Fibroblast of gingiva (primary cell): ENCODE measurements at places on chromosomes 13 and 19.
A peak's percentile ranks its signal among the peaks of the same experiment; 100 is the strongest.

DNA sequence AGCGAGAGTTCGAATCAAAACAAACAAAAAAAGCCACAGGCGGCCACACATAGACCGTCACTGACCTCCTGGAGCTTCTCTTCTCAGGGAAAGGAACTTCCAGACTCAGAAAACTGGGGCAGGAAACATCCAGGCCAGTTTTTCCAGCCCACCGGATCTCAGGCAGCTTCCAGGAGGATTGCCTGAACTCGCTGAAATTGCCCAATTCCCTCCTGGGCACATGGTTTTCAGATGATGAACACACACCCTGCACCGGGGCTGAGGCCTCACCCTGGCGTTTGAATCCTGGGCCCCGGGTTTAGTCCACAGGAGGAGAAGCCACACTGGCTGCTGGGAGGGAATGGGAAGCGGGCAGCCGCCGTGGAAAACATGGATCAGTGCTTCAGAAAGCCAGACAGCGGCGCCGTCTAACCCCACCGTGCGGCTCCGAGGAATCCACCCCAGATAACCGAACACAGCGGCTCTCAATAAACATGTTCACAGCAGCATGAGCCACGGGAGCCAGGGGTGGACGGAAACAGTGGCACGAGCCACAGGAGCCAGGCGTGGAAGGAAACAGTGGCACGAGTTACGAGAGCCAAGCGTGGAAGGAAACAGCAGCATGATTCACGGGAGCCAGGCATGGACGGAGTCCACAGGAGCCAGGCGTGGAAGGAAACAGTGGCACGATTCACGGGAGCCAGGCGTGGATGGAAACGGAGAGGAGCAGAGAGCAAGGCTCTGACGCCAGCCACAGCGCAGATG lies 18.2 kb upstream of the PTBP1 start:
- peak; percentile 97 for DNase-seq

DNA sequence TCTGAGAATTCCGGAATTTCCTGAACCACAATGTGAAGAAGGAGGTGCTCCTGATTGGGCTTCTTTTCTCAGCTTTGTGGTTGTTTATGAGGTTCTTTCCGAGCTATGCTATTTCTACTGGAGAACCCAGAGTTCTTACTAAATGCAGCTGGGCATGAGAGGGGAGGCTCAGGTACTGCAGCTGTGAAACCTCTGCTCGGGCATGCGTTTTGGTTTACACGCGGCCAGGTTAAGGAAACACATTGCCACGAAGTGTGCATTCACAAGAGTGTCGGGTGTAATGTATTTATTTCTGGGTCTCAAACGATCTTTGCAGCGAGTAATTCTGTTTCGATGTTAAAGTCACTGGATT lies 661 bp upstream of the MIR17HG start:
- DNase-seq, result no peak

DNA sequence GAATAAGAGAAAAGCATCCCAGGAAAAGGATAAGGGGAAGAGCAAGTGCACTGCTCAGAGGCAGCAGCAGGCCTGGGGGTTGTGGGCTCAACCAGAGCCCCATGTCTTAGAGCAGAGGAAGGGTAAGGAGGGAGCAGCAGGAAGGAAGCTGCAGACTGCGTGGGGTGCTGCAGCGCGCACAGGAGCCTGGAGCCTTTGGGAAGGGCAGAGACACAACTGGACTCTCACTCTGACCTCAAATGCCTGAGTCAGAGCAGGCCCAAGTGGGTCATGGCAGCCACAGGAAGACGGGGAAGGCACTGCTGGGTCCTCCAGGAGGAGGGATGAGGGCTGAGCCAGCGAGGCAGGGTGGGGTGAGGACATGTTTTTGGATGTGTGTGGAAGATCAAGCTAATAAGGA lies 31.6 kb downstream of the SIGLEC7 start:
- no peak for DNase-seq

DNA sequence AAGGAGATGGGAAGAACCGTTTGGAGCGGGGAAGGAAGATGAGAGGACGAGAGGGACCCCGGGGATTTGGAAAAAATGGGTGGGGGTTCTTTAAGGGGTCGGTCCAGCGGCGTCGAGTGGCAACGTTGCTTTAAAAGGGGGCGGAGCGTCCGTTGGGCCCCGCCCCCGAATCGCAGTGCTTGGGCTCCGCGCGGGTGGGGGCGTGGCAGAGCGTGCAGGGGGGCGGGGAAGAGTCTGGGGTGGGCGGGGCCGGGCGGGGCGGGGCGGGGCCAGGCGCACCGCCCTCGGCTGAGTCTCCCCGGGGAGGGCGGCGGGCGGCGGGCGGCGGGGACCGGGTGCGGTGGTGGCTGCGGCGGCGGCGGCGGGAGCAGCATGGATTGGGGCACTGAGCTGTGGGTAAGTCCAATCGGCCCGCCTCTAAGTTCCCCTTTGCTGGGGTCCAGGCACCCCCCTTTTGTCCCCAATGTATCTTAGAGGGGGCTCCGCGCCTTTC lies at the start of gene TRIP10:
Gene TRIP10 (plus strand): TSS at position 291 of the 493 bp plus-strand sequence. CDS start 82 bp downstream, at position 373.
- peak; percentile 72 for DNase-seq

DNA sequence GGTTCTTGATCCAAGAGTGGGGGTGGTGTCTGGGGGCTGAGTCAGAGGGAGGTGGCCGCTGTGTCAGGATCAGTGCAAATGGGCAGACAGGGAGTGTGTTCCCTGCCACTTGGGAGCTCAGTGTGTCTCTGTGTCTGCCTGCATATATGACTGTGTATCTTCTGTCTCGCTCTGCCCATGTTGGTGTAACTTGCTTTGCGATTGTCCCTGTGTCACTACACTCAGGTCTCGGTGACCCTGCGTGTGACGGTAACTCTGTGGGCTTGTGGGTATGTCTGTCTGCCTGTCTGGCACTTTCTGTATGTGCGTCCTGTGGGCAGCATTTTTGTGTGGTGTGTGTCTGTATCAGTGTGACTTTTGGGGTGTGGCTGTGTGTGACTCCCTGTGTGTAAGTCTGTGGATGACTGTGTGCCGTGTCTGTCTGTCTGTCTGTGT lies 8.2 kb upstream of the ERFL start:
- no peak for DNase-seq

DNA sequence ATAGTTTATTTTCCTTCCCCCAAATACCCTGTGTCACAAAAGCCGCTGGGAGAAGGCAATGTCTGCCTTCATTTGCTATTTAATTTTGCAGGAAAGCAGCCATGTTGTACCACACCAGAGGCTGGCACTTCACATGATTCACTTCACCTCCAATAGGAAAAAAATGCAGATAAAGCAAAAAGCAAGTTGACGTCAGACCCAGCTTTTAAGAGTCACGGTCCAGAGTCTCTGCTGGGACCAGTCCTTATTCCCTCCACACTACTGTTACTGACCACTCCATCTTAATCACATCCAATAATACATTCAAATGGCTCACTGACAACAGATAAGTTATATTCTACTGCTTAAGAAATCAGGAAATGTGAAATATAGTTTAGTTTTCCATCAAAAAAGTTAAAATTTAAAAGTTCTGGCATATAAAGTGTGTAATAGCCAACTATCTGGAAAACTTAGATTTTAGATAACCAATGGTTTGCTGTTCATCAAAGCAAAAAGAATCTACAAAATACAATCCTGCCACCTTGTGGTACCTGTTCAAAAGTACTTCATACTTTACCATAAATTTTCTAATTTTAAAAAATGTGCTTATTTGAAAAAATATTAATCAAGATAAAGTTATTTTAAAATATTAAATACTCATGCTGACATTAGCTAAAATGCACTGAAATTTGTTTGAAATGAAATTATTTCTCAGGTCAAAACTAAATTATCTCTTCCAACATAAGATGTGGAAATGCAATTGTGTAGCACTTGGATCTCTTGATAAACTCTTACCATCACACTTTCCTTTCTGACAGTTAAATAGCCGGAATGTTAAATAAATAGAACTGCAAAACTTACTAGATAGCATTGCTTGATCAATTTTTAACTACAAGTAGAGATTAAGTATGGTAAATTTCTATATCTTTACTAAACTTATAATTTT lies 97.3 kb downstream of the SERP2 start:
- no peak for DNase-seq

GRCh38 chr13:44399074-44399473 lies 25.4 kb downstream of the SERP2 start:
- DNase-seq, result no peak

DNA sequence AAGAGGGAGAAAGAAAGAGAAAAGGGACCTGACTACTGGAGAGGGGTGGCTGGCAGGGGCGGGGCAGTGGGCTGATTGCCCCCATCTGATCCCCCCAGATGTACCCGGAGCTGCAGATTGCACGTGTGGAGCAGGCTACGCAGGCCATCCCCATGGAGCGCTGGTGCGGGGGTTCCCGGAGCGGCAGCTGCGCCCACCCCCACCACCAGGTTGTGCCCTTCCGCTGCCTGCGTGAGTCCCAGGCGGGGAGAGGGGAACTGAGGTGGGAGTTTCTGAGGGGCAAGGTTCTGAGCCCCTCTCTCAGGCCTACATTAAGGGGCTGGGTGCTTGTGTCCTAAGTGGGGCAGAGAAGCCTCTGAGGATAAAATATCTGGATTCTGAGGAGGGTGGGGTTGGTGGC lies 2.4 kb downstream of the APLP1 start:
- DNase-seq, result no peak

- no peak for DNase-seq
Measured at GRCh38 chr13:42617221-42617620, 43.3 kb downstream of the TNFSF11 start.

- peak; percentile 52 for DNase-seq
Measured at GRCh38 chr19:28710278-28710677, 502.7 kb downstream of the UQCRFS1 start.

DNA sequence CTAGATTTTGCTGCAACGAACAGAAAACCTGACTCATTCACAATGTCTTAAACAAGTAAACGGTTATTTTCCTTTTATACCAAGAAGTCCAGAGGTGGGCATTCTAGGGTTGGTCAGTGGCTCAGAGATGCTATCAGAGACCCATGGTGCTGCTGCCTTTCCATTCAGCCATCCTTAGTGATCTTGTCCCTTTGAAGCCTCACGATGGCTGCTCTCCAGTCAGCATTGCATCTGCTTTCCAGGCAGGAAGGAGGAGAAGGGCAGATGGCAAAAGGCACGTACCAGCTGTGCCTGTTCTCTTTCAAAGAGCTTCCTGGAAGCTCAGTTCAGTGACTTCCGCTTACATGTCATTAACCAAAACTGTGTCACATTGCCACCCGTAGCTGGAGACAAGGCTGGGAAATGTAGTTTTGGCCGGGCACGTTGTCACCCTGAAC lies 30.1 kb downstream of the WDFY2 start:
- peak; percentile 49 for DNase-seq

DNA sequence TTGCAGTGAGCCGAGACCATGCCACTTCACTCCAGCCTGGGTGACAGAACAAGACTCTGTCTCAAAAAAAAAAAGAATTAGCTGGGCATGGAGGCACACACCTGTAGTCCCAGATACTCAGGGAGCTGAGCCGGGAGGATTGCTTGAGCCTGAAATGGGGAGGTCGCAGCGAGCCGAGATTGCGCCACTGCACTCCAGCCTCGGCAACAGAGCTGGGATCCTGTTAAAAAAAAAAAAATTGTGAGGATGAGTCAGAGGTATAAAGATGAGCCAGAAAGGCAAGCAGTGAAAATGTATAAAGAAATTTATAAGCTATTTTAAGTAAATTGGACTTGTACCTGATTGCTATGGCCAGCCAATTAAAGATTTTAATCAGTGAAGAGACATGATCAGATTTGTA lies 21.1 kb downstream of the KBTBD6 start:
- peak; percentile 57 for DNase-seq

DNA sequence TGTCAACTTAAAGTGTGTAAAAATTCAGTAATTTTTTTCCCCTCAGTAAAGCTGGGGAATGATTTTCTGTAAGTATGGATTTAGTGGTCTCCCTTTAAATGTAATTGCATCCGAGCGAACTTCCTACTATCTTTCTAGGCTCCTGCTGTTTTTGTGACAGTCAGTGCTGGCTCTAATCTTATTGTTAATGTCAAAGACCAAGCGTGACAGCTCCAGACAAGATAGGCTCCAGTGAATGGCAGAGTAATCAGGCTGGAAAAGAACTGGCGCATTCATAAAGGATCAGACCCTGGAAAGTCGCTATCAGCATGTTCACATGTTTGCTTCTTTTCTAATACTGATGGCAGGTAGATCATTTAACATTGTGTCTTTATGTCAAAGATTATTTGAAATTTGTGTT lies 908.0 kb upstream of the ATXN8OS start:
- no peak for DNase-seq

DNA sequence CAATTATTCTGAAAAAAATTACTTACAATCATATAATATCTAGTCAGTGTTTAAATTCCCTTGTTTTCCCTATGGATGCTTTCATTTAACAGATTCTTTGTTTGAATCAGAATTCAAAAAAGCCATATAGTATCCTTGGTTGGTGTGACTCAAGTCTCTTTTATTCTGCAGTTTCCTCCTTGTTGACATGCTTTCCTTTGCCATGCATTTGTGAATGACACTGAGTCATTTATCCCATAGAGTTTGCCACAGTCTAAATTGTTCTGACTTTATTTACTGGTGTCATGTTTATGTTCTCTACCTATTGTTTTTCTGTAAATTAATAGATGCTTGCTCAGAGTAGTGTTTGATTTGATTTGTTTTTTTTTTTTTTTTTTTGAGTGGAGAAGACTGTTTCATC lies 893.8 kb upstream of the SLC10A2 start:
- no peak for DNase-seq

GRCh38 chr13:45179428-45179827 lies 21.4 kb downstream of the KCTD4 start:
- DNase-seq, result no peak

GRCh38 chr13:41590643-41591042 lies 133.3 kb downstream of the RGCC start:
- no peak for DNase-seq

DNA sequence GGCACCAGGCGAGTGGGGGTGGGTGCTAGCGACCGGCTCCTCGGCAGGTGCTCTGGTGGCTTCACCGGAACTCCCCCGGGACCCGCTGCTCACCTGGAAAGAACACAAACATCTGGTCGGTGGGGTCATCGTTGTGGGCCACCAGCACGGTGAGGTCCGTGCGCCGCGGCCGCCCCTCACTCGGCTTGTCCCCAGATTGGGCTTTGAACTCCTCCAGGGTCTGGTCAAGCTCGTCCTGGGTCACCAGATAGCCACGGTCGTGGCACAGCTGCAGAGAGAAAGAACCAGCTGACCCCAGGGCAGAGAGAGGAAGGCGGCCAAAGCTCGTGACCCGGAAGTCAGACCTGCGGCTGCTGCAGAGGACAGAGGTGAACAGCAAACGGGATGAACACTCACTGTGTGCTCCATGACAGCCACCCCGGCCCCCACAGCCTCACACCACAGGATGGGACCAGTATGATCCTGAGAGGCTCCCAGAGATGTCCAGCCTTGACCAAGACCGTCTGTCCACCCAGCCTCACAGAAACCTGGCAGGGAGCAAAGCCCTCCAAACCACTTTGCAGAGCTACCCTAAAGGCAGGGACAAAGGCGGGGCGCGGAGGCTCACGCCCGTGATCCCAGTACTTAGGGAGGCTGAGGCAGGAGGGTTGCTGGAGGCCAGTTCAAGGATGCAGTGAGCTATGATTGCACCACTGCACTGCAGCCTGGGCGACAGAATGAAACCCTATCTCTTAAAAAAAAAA lies 1.2 kb downstream of the POLR2E start:
- DNase-seq, result no peak

DNA sequence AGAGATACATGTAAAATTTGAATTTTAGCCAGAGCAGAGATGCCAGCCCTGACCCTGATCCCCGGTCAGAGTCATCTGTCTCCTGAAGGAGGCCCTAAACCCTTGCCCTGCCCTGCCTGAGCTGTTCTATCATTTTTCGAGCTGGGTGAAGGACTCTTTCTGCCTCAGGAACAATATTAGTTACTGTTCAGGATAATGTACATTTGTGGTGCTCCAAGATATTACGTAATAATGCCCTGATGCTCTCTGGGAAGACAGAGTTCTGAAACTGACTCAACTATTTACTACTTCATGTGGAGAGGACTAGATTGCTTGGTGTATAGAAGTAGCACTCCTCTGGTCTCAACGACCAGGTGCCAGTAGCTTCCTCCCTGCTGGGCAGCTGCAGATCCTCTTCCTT lies 37.9 kb upstream of the UBL3 start:
- DNase-seq, result no peak
